Muscle of arm (tissue), 14 donors: ENCODE measurements at places on chromosomes 6 and 20.

- no peak for DNase-seq
Observed at GRCh38 chr20:63602321-63602720, 24.6 kb downstream of the GMEB2 start.

DNA sequence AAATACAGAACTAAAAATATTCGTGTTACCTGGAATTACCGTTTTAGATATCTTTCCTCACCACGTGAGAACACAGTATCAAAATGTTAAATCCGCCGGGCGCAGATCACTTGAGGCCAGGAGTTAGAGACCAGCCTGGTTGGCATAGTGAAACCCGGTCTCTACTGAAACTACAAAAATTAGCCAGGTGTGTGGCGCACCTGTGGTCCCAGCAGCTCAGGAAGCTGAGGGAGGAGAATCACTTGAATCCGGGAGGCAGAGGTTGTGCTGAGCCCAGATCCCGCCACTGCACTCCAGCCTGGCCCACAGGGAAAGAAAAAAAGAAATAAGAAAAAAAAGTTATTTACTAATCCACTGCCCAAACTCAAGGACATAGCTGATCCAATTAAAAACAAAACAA, 4.8 kb upstream of the DDX43 start:
- no peak for DNase-seq

GRCh38 chr6:21918041-21918440, 324.5 kb downstream of the SOX4 start:
- no peak for DNase-seq

DNA sequence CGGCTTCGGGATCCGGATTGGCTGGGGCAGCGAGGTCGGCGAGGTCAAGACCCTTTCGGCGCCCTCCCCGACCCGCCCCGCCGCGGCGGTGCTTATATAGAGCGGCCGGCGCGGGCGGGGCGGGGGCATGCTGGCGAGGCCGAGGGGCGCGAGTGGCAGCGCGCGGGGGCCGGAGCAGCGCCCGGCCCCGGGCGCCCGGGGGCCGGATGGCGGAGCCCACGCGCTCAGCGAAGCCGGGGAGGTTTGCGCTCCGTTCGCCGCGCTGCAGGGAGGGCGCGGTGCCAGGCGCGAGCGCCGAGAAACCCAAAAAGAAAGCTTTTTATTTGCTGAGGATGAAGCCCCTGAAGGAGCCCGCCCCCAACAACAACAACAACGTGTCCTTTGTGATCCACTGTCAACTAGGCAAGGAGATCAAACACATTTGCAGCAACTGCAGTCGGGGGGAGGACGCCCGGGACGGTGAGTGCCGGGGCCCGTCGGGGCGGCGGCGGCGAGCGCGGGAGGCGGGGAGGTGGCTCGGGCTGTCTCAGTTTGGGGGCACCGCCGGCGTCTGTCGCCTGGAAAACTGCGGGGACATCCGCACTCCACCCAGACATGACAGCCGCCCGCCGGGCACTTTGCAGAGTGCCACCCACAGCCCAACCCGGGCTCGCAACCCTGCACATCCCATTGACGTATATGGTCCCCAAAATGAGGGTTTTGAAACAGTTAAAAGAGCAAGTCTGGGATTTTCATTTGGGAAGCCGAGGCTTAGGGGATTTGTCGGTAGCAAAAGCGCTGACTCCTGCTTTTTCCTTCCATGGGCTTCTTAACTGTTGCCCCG, 297.3 kb downstream of the PHACTR1 start:
- DNase-seq = peak; percentile 49

DNA sequence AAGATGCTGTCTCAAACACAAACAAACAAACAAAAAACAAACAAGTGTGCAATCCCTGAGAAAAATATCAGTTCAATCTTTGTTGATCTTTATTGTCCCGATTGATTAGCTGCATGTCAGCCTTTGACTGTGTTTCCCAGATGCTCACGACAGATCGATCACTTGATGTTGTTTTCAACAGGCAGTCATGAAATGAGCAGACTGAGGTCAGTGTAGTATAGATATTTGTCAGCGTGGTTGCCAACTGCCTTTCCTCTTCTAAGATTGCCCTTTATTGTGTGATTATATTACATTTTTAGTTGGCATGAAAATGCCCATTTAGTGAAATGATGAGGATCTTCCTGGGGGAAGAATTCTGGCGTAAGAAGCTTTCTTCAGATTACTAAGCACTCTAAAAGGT, 25.6 kb downstream of the UTRN start:
- no peak for DNase-seq

DNA sequence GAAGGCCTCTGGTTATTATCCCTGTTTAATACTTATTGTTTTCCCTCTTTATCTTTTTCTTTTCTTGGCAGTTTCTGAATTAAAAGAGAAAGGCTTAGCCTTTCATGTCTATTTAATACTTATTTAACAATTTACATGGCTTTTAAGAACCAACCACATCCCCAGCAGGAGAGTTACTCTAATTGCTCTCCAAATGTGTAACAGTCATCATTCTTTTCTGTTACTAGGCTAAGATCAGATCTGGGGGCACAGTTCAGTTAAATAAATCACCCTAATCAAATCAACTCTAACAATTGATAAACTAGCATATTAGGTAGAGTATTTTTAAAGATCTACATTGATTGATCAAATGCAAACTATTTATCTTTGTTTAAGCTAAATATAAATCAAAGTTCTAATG, 54.1 kb upstream of the NT5E start:
- DNase-seq = no peak

GRCh38 chr6:145080651-145081050, 654.7 kb downstream of the EPM2A start:
- DNase-seq = no peak

- DNase-seq = no peak
Observed at GRCh38 chr20:32858701-32859372, at the start of gene EFCAB8. EFCAB8 (plus strand) TSS chr20:32858923; CDS start chr20:32863793, 4,870 bp downstream.
